K562 (cell line): ENCODE measurements at places on chromosomes 16 and 17. TPM values are rescaled to one million over a fixed set of nuclear protein-coding genes. Genes with fewer than 3 reads are reported as not detected.
A peak's percentile ranks its signal among the peaks of the same experiment; 100 is the strongest.

GRCh38 chr17:30586818-30587595 is 109.8 kb downstream of the GOSR1 start:
- H3K4me1 ChIP-seq, result no peaks in the 10 kb centered on the region
- H3K4me3 ChIP-seq, result no peak overlapping the region
- H3K27me3 ChIP-seq, result no peaks in the 10 kb centered on the region
- no peaks in the 10 kb centered on the region for H3K36me3 ChIP-seq
- no peak for DNase-seq

- DNase-seq, result no peak
- H3K36me3 ChIP-seq, result no peaks in the 10 kb centered on the region
- H3K27me3 ChIP-seq, result no peaks in the 10 kb centered on the region
- peaks cover 3% of the 10 kb centered on the region; the same call in 2 of the 3 replicates for H3K4me1 ChIP-seq
- H3K4me3 ChIP-seq, result no peak overlapping the region
These were observed 1.3 kb downstream of the ARRB2 start for GRCh38 chr17:4711661-4712181.

DNA sequence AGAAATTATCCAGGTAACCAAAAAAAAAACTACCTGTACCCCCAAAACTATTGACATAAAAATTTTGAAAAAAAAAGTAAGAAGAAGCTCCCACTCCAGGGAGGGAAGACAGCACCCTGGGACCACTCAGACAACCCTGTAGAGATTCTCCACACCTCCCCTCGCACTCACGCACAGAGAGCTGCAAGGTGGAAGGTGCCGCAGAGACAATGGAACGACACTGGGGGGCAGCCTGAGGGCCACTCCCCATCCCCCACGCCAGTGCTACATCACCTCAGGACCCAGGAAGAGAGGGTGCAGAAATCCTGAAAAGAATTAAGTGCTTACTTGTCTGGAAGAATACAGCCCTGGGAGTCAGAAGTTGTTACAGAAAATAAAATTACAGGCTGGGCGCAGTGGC is 5.2 kb upstream of the CD79B start:
- H3K27ac ChIP-seq, result no peak overlapping the region
- no peak for DNase-seq
- H3K36me3 ChIP-seq, result no peaks in the 10 kb centered on the region
- peaks cover 24% of the 10 kb centered on the region for H3K4me1 ChIP-seq

DNA sequence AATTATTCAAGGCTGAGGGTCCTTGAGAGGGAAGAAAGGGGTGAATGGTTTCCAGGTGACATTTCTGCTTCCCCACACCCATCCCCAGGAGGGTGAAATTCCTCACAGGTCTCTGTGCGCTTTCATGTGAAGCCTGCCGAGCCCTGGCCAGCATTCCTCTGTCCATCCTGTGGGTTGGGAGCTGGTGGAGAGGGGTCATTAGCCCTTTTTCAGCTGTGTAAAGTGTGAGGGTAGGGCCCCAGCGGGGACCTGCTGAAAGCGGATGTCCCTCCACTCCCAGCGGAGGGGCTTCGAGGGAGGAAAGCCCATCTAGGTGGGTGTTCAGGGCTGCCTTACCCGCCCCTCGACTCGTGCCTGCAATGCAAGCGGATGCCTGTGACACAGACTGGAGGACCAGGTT is 53.3 kb upstream of the DLX4 start:
- no peak overlapping the region for H3K27ac ChIP-seq
- no peaks in the 10 kb centered on the region for H3K36me3 ChIP-seq
- no peak overlapping the region for H3K4me3 ChIP-seq
- no peaks in the 10 kb centered on the region; the same call in 1 of the 2 replicates for H3K4me1 ChIP-seq

- H3K27me3 ChIP-seq, result no peaks in the 10 kb centered on the region
- H3K4me1 ChIP-seq, result no peaks in the 10 kb centered on the region
- peaks cover 78% of the 10 kb centered on the region; the same call in 2 of the 3 replicates for H3K36me3 ChIP-seq
- H3K27ac ChIP-seq, result no peak overlapping the region
These were observed 12.2 kb upstream of the ROGDI start for GRCh38 chr16:4814542-4815173.

GRCh38 chr16:22685459-22685830 is 128.5 kb upstream of the HS3ST2 start:
- no peak overlapping the region for H3K27ac ChIP-seq
- H3K27me3 ChIP-seq, result peaks cover 18% of the 10 kb centered on the region
- H3K36me3 ChIP-seq, result no peaks in the 10 kb centered on the region
- no peaks in the 10 kb centered on the region for H3K4me1 ChIP-seq

DNA sequence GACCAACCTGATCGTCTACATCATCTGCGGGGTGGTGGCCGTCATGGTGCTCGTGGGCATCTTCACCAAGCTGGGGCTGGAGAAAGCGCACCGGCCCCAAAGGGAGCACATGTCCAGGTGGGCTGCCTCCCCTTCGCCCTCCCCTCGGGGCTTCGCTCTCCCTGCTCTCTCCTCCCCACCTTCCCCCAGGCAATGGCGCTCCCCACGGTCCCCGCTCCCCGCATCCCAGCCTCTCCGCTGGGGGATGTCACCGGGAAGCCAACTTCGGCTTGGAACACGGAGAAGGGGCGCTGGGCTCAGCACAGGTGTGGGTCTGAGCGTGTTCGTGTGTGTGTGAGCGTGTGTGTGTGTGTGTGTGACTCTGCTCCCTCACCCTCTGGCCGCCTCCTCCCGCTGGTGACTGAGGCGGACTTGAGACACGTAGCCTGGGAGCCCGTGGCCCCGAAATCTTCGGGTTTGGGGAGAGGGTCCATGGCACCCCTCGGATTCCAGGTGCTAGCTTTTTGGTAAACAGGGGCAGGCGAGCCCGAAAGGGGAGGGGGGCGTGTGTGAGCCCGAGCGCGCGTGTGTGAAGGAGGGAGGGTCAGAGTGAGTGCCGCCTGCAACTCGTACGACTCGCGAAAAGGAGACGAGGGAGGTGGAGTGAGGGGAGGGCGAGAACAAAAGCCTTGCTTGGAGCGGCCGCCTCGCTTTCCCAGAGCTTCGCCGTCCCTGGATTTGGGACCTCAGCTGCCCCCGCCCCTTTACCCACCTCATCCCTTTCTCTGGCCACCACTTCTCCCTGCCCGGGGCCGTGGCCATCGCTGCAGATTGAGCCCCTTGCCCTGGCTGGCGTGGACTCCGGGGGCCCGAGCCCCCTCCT is 1.3 kb downstream of the SHISA9 start:
- no peak for DNase-seq
- H3K4me3 ChIP-seq, result no peak overlapping the region
- H3K36me3 ChIP-seq, result no peaks in the 10 kb centered on the region
- H3K4me1 ChIP-seq, result no peaks in the 10 kb centered on the region
- no peak overlapping the region for H3K27ac ChIP-seq

DNA sequence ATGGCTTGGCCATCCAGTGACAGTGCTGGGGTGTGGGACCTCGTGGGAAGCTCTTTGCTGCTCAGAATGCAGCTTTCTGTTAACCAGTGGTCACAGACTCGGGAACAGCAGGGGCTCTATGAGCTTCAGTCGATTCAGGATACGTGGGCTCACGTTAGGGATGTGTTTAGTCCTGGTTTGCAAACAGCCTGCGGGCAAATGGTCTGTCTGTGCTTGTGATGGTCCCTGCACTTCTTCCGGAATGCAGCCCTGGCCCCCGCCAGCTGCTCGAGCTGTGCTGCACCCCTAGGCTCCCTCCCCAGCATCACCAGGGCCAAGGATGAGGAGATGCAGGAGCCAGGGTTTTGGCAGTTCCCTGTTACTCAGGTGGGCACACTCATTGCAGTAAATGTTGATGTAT is 172.8 kb upstream of the CHMP6 start:
- no peaks in the 10 kb centered on the region for H3K27me3 ChIP-seq
- no peaks in the 10 kb centered on the region for H3K4me1 ChIP-seq
- DNase-seq, result no peak
- no peak overlapping the region for H3K27ac ChIP-seq
- H3K4me3 ChIP-seq, result no peak overlapping the region

- H3K36me3 ChIP-seq, result no peaks in the 10 kb centered on the region
- no peak overlapping the region for H3K27ac ChIP-seq
- H3K4me1 ChIP-seq, result peaks cover 8% of the 10 kb centered on the region
- no peak for DNase-seq
- H3K27me3 ChIP-seq, result no peaks in the 10 kb centered on the region
These were observed 67.2 kb downstream of the RPTOR start for GRCh38 chr17:80611816-80612215.

DNA sequence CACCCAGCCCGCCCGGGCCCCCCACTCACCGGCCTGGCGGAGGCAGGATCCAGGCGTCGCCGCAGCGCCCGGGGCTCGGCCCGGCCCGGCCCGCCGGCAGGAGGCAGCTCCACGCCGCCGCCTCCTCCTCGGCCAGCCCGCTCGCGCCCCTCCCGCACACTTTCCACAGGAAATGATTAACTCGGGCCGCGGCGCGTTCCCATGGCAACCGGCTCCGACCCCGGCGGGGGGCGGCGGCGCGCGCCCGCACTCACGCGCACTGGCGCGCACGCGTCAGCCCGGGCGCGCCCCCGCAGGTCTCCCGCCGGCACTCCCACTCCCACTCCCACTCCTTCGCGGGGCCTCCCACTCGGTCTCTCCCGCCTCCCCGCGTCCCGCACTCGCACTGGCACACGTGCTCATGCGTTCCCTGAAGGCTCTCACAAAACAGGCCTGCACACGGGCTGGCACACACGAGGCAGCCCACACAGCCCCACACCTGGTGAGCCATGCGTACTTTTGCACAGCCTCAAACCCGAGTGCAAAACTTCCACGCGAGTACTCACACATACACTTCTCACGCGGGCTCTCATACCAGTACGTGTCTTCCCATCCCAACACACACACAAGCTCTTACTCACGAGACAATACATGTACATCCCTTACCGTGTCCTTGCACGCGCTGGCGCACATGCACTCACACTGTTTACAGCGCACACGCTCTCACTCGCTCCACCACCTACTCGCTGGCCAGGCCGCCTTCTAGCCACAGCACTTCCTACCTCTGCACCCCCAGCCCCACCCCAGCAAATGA is at the start of gene KIFC3:
TSS of gene KIFC3 (minus strand) at position 151 of the 793 bp plus-strand sequence. CDS start 4,248 bp downstream, outside the sequence.
- peak; percentile 94 for DNase-seq
- peaks cover 55% of the 10 kb centered on the region for H3K4me1 ChIP-seq

GRCh38 chr17:69327060-69327831 is at the start of gene ABCA5:
ABCA5 (minus strand) TSS chr17:69327133; CDS start chr17:69314415, 12,718 bp downstream.
- no peak within 1 kb of the TSS; the same call in 2 of the 3 replicates for H3K27ac ChIP-seq
- no peaks in the 10 kb centered on the region for H3K27me3 ChIP-seq
- peak within 1 kb of the TSS; percentile 55 for H3K4me3 ChIP-seq

DNA sequence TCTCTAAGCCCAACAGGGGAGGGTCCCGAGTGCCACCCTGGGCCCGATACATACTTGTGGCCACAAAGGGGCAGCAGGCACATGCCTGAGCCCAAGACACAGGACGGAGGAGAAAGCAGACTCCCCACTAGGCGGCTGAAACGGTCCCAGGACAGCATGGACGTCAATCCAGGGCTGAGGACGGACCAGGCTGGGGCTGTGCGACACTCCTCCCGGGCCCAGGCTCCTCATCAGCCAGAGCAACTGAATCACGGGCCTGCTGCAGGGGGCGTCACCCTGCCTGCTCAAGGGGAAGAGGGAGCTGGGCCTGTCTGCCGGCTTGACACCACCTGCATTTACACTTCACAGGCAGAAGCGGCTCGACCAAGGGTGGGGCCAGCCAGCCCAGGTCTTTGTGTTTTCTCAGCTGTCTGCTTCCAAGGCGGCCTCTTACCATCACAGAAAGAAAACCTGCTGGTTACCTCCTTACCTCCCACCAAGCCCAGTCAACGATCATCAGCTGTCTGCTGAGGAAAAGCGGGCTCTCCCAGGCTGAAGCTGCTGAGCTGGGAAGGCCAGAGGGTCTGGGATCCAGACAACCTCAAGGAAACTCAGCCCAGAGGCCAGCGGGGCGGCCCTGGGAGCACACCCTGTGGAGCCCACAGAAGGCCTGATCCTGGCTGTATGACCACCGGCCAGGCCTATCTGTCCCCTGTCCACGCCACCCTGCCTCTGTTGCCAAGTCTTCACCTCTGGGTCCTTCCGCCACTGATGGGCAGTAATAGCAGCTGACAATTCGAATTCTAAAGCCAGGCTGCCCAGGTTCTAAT is 26.4 kb downstream of the KIFC3 start:
- peaks cover 49% of the 10 kb centered on the region; the same call in 2 of the 3 replicates for H3K36me3 ChIP-seq
- no peak overlapping the region for H3K4me3 ChIP-seq
- H3K4me1 ChIP-seq, result no peaks in the 10 kb centered on the region
- DNase-seq, result no peak
- H3K27me3 ChIP-seq, result no peaks in the 10 kb centered on the region

DNA sequence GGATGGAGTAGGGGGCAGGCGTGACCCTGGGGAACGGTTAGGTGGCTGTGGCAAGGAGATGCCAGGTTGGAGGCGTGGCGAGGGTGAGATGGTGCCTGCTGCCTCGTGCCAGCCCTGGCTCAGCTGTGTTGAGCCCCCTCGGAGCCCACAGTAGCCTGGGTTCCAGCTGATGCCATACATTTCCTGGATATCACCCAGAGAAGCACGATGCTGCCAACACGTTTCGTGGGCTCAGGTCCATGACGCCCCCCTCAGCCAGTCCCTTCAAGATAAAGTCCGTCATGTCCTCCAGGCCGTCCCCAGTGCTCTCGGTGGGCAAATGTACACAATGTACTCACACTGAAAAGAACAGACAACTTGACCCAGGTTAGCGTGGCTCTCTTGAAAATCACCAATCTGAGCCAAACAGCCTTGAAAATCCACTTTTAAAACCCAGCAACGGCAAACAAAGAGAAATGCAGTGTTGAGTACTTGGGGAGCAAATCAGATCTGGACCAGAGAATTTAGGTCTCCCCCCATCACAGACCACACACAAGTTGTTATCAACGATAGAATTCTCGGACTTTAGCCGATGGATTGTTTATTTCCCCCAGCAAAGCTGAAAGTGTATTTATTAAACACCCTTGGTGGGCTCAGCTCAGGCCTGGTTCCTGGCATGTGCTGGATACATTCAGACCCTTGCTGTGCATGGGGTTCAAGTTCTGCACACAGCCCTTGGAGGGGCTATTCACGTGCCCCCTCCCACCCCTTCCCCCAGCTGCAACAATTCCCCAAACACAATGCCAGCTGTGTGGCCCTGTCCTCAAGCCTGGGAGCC is 102.8 kb upstream of the PLCG2 start:
- peaks cover 73% of the 10 kb centered on the region for H3K36me3 ChIP-seq
- no peak overlapping the region for H3K4me3 ChIP-seq
- no peak for DNase-seq
- H3K4me1 ChIP-seq, result no peaks in the 10 kb centered on the region

- H3K27me3 ChIP-seq, result peaks cover 8% of the 10 kb centered on the region; the same call in 2 of the 3 replicates
- no peaks in the 10 kb centered on the region for H3K36me3 ChIP-seq
- DNase-seq, result peak; percentile 95
These were observed at the start of gene FBXL16 for GRCh38 chr16:705431-706188. FBXL16 (minus strand) TSS chr16:705801; CDS start chr16:697405, 8,396 bp downstream.

GRCh38 chr17:7849130-7849750 is 5.6 kb upstream of the TMEM88 start:
- peaks cover 71% of the 10 kb centered on the region; the same call in 2 of the 3 replicates for H3K36me3 ChIP-seq
- H3K4me1 ChIP-seq, result no peaks in the 10 kb centered on the region; the same call in 2 of the 3 replicates
- no peak overlapping the region for H3K4me3 ChIP-seq
- DNase-seq, result no peak
- H3K27me3 ChIP-seq, result no peaks in the 10 kb centered on the region
- no peak overlapping the region for H3K27ac ChIP-seq

GRCh38 chr16:66605177-66605978 is 874 bp downstream of the CMTM3 start:
- peaks cover 31% of the 10 kb centered on the region; the same call in 2 of the 3 replicates for H3K36me3 ChIP-seq
- DNase-seq, result peak; percentile 75
- H3K4me3 ChIP-seq, result peak overlapping the region; percentile 91
- peaks cover 25% of the 10 kb centered on the region for H3K4me1 ChIP-seq
- H3K27ac ChIP-seq, result peak overlapping the region; percentile 92
- H3K27me3 ChIP-seq, result no peaks in the 10 kb centered on the region

GGT6 gene
- 0.09 TPM in 1 of 2 replicates, not detected in the other for total RNA-seq

OR2C1 gene
- not detected in 2 replicates for total RNA-seq

CARHSP1 gene
- 74.5 and 78.0 TPM in 2 replicates for total RNA-seq

C17orf67 gene
- total RNA-seq, result 1.6 and 1.7 TPM in 2 replicates

ROGDI gene
- total RNA-seq, result 24.4 and 28.4 TPM in 2 replicates

CACNG1 gene
- total RNA-seq, result not detected in 2 replicates

GPR179 gene
- total RNA-seq, result not detected in 2 replicates

OSGIN1 gene
- 3.6 and 4.2 TPM in 2 replicates for total RNA-seq

MMP2 gene
- 0.53 and 1.4 TPM in 2 replicates for total RNA-seq

NOTUM gene
- total RNA-seq, result 11.8 and 14.1 TPM in 2 replicates
